Posterior cingulate gyrus (tissue), 11 donors: ENCODE measurements at places on chromosomes 11 and 22.

DNA sequence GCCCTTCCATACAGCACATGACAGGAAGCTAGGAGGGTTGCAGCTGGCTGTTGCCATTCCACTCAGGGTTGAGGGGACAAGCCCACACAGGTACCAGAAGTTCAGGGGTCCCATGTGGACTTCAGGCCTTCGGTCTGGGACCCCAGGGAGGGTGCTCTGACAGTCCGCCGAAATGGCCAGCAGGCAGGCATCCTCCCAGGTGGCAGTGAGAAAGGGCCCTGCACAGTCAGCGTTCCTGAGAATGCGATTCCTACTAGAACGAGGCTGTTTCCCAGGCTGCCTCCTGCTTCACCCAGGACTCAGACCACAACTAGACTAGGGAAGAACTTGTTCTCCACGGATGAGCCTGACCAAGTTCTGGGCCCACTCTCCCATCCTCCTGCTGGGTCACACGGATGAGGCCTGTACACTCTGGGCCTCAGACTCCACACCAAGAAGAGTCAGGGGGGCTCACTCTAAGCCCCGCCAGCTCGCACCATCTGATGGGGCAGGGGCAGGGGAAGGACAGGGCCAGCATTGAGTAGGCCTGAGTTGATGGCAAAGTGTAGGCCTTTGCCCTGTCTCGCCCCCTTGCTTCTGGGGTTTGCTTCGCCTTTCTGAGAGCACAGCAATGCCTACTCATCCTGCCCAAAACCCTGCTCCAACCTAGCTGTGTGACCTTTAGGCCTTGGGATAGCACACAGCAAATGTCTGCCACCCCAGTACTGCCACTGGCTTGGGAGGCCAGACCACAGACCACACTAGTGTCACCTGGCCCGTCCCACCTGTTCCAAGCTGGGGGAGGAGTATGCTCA, 14.0 kb downstream of the KCNQ1OT1 start:
- peak; percentile 2 for DNase-seq

DNA sequence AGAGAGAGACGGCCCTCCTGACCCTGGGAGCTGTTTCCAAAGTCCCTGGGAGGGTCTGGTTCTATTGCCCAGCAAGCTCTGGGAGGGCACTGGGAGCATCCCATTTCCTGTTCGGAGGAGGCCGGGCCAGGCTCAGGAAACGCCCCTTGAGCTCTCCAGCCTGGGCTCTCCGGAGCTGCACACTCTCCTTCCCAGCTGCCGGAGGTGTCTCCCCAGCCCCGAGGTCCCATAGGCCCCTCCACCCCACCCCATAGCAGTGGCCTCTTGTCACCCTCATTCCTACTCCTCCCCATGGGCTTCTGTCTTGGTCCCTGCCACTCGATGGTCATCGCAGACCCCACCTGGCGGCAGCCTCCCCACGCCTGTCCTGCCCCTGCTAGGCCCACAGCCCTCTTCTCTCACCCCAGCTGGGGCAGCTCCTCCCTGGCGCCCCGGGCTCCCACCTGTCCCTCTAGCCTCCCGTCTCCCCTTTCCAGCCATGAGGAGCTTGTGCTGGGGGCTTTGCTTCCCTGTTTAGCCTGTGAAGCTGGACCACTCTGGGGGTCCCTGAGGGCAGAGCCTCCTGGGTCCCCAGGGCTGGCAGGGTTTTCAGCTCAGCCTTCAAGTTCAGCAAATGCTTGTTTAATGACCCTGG, 2.8 kb downstream of the TSPAN32 start:
- no peak for DNase-seq

DNA sequence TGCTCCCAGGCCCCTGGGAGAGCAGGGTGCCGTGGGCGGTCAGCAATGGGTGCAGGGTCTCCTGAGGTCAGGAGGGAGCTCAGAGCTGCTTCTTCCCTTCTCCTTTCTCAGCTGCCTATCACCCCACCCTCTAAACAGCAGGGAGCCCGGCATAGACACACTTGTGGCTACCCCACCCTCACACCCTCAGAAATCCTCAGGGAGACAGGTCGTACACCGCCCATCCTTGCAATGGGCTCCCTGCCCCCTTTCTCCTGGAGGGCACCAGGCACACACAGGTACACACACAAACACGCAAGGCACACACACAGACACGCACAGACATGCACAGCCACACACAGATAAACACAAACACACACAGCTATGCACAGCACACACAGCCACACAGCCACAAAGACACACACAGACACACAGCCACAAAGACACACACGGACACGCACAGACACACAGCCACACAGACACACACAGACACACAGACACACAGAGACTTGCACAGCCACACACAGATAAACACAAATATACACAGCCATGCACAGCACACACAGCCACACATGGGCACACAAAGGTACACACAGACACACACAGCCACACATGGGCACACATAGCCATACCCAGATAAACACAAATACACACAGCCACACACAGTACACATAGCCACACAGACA, 44.9 kb upstream of the TH start:
- DNase-seq: peak; percentile 20

GRCh38 chr11:63635762-63636465, 21.7 kb upstream of the PLAAT3 start:
- peak; percentile 75 for DNase-seq

DNA sequence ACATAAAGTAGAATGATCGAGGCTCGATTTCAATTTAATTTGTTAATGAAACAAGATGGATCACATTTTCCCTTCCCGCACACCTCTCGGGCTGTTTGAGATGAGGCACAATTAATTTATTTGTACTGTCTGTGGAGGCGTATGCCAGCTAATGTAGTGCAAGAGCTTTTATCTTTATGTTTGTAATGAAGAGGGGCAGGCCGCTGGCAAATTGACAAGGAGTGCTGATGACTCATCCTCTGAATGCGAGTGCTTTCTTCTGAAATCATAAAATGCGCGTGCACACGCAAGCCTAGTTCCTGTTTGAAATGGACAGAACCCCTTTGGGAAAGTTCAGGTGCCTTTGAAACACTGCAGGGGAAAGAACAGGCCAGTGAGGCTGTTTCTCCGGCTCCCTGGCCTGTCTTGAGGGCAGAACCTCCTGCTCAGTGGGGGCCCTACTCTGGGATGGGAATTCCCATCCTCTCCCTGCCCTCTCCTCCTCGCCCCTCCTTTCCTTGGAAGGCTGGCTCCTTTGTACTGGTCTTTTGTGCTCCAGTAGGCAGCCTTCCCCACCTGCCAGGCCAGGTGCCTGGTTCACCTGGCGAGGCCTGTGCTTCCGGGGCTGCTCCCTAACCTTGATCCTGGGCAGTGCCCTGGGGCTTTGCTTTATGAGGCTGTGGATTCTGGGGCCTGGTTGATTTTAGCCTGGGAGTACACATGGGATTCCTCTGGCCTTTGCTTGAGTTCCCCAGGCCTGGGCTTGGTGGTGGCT, 50.3 kb downstream of the TEAD1 start:
- DNase-seq: no peak

GRCh38 chr11:62705880-62706849, 1.1 kb downstream of the BSCL2 start:
- peak; percentile 97 for DNase-seq

GRCh38 chr11:115334932-115335788, 169.1 kb downstream of the CADM1 start:
- DNase-seq: no peak

DNA sequence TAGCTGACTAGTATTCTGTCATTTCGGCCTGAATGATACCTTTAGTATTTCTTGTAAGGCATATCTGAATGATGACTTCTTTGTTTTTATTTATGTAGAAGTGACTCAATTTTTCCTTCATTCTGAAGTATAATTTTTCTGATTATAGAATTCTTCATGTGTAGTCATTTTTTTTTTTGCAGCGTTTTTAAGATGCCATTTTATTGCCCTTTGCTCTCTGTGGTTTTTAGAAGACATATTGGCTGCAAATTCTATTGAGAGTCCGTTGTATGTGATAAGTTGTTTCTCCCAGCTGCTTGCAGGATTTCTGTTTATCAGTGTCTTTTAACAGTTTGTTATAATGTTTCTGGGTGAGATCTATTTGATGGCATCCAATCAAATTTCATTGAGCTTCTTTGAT, 1224.8 kb downstream of the JRKL start:
- no peak for DNase-seq

- no peak for DNase-seq
These were observed 3.9 kb upstream of the VSIG10L2 start for GRCh38 chr11:125941619-125942611.

DNA sequence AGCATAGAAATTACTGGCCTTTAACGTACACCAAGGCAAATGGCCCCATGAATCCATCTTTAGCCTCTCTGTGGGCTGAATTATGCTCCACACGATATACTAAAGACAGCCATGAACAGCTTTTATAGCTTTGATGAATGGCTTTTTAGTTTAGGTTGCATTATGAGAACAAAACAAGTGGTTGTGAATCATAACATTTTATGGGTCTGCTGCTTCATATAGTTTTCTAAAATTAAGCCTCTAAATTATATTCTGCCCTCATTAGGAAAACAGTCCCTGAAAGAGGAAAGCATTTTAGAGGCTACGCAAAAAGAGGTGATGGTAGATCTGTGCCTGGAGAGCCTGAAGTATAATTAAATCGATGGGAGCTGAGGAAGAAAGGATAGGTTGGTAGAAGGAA, 221.3 kb downstream of the CADM1 start:
- DNase-seq: no peak

DNA sequence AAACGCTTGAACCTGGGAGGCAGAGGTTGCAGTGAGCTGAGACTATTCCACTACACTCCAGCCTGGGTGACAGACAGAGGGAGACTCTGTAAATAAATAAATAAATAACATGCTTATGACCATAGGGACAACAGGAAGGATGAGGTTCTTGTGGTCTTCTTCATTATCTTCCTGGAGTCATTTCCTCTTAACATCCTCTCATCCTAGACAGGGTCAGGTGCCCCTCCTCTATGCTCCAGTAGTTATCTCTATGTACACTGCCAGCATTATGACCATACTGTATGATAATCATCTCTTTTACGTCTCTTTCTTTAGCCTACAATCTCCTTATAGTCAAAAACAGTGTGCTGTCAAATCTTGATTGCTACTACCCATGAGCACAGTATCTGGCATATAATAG, 17.7 kb downstream of the RAB30 start:
- DNase-seq: no peak

- no peak for DNase-seq
These were observed 1.5 kb upstream of the ATP5MGL start for GRCh38 chr22:42641801-42642413.

GRCh38 chr22:48866906-48867681, 960.6 kb downstream of the BRD1 start:
- no peak for DNase-seq

DNA sequence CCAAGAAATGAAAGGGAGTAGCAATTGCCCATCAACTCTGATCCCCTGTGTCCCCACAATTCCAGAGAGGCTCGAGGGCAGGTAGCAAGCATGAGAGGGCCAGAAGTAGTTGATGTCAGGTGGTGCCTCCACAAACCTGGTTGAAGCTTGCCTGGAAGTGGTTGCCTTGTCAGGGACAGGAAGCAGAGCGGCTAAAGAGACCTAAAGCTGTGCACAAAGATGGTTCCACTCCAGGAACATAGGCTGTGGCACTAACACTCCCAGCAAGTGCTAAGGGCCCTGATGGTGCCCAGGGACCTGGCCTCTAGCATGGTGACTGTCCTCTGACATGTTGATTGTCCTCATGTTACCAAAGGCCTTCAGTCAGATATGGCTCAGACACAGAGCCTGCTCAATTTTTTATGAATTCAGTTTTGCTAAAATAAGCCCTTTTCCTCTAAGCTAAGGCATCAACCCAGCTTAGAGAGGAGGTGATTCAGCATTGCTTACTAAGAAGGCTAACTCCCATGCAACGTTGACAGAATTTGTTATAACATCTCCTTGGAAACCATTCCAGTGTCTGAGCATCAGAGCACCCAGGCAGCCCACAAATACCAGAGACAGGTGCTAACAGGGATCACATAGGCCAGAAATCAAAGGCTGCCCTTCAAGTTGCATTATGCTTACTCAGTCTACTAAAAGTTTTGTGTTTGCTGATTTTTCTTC, 196.3 kb upstream of the ARHGAP20 start:
- DNase-seq: no peak

DNA sequence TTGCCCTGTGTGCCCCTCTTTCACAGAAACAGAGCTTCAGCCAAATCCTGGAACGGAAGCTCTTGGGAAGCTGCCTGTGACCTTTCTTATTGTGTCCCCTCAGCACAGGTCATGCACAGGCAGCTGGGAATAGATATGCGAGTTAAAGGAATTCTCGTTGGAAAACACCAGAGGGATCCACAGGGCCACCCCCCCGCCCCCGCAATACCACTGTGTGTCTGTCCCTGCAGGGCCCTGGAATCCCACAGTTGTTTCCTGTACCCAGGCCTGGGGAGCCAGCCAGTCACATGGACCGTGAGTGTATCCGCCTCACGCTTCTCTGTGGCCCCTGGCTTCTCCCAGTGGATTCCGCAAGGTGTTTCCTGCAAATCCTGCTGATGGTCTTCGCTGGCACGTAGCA, 29.0 kb downstream of the TIMP3 start:
- DNase-seq: no peak

- no peak for DNase-seq
These were observed 16.8 kb upstream of the GLYATL1 start for GRCh38 chr11:58922479-58922878.

DNA sequence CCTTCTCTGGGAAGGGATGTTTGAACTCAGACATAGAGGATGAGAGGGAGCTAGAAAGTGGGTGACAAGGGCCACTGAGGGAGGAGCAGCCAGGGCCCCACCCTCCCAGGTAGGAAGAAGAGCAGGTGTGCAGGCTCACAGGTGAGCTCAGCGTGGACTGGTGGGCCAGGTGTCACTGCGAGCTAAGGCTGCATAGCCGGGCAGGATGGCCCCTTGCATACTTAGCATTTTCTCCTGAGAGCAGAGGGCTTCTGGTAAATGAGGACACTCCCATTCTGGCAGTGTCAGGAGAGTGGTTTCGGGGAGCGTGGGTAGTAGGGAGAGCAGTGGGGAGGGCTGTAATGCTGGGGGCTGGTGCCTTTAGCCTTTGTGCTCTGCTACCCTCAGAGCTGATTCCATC, 843.4 kb downstream of the TBC1D22A start:
- DNase-seq: peak; percentile 68

GRCh38 chr22:40534379-40535188, 101.9 kb downstream of the MRTFA start:
- DNase-seq: no peak

- no peak for DNase-seq
These were observed 24.1 kb upstream of the WNT11 start for GRCh38 chr11:76230392-76230791.

- no peak for DNase-seq
These were observed 33.8 kb downstream of the MMP13 start for GRCh38 chr11:102921587-102922220.

GRCh38 chr22:36660510-36660840, 43.1 kb downstream of the CACNG2 start:
- DNase-seq: no peak

DNA sequence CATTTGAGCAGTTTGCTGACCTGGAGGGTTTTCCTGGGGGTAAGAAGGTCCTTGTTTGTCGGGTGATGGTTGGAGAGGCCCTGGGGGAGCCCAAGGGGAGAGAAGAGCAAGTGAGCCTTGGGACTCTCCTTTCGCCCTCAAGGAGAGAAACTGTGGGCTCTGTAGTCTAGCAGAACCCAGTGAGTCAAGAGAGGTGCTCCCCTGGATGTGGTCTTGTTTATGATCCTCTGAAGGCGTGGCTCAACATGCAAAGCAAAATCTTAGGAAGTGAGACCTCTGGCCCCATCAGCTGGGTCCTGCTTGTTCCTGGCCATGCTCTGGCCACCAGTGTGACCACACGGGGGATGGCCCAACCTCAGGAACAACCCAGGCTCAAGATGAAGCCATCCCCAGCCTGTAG, 66.5 kb upstream of the ALX4 start:
- DNase-seq: no peak
